Spinal cord (tissue), 10 donors: ENCODE measurements at places on chromosomes 5 and 9. TPM values are rescaled to one million over a fixed set of nuclear protein-coding genes. Genes with fewer than 3 reads are reported as not detected.

DNA sequence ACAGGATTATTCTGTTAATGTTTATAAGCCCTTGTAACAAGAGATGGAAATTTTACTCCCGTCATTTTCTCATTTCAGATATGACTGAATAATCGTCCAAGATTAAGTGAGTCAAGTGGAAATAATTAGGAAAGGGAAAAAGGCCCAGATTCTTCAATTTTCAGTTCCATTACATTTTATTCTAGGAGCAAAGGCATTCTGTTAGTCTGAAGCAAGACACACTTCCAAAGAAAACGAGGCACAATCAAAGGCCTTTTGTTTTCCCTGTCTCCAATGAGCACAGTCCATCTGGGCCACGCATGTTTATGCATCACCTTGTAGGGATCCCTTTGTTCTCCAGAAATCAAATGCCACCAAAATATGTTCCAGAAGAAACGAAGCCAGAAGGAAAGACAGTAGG lies 382.9 kb upstream of the RFX3 start:
- no peak for DNase-seq

- DNase-seq: no peak
These were observed 714.5 kb upstream of the WWC1 start for GRCh38 chr5:167576897-167577296.

Gene LCN1
- total RNA-seq: not detected

GRCh38 chr5:142017832-142018427 lies 5.1 kb upstream of the GNPDA1 start:
- no peak for DNase-seq

GRCh38 chr5:118996098-118996497 lies 7.8 kb upstream of the DTWD2 start:
- DNase-seq: no peak

GRCh38 chr9:105259731-105260612 lies 15.5 kb downstream of the SLC44A1 start:
- no peak for DNase-seq

Gene QRFP
- total RNA-seq: not detected

Gene TTC23L
- total RNA-seq: 4.1 TPM

DNA sequence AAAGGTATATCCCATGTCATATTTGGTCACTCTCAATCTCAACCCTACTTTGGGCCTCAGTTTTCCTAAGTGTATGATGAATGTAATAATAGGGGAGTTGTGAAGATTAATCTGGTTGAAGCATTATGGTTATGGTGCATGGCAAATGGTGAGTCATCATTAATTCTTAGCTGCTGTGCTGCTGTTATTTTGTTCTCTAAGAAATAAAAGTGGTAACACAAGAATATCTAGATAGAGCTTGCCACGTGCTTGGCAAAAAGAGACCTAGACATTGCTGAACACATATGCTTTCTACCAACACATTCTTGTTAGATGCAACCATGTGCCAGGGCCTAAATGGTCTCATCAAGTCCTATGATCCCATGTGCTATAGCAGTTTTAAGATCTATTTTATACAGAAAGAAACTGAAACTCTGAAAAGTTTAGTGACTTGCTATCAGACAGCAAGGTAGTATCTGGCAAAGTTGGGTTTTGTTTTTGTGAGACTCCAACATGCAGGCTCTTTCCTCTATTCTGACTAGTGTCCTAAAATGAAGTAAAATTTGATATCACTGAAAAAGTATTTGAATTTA lies 699.9 kb upstream of the MEF2C start:
- DNase-seq: no peak

GRCh38 chr5:73374520-73375190 lies 73.9 kb downstream of the FOXD1 start:
- DNase-seq: no peak

DNA sequence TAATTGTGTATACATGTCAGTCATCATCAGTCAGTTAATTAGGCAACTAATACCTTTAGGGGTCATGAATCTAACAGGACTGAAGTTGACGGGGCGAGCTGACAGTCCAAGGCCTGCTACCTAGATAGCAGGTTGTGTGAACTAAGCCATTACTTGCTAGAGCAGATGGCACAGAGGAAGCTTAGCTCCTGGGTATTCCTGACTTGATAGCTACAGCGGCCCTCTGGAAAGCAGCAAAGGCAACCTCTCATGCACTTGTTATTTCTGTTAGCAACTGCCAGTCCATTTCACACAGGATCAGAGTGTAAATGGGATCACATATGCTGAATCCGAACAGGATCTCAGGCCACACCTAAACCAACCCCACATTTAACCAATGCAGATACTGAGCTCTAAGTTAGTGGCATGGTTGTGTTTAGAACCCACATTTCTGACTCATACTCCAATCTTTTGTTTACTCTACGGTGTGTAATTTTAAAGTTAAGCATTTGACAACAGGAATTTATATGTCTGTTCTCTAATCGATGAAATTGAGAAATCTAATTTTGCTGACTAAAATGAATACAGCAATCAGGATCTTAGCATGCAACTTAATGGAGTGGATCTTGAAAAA lies 521.3 kb upstream of the ZNF608 start:
- no peak for DNase-seq

- DNase-seq: no peak
These were observed 279.6 kb upstream of the GRAMD2B start for GRCh38 chr5:126143622-126144021.

GRCh38 chr5:151198861-151199260 lies 25.0 kb downstream of the CCDC69 start:
- no peak for DNase-seq

DNA sequence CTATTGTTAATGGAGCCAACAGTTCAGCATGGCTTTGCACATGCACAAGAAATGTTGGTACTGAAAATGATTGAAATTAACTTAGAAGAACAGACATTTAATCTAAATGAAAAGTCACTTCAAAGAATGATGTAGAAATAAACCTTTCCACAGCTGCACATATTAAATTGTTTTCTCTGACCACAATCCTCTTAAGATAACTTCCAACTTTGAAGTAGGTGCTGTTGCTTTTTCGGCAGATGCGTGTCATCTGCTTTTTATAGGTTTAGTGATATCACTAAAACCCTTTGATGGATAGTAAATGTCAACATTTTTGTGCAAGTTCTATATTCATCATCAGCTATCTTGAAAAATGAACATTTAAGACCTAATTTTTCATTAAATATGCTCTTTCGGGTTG lies 25.3 kb upstream of the SLC1A3 start:
- DNase-seq: no peak

- DNase-seq: no peak
These were observed 1828.2 kb downstream of the MAT2B start for GRCh38 chr5:165333623-165334022.

Gene RNF224
- total RNA-seq: 0.06 TPM

GRCh38 chr9:94472806-94473360 lies 82.0 kb upstream of the PCAT7 start:
- no peak for DNase-seq

DNA sequence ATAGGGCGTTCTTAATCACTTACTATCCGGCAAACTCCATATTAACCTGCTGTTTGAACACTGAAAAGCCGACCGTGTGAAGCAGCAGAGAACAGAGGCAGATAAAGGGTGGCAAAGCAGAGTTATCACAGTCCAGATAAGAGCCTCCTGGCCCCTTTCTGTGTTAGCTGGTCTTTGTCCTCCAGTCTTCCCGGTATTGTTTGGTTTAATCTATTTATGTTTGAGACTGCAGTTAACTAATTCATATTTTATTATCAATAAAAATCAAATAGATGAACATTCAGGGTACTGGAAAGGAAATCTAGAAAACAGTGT lies 6.0 kb upstream of the HTR4 start:
- no peak for DNase-seq

DNA sequence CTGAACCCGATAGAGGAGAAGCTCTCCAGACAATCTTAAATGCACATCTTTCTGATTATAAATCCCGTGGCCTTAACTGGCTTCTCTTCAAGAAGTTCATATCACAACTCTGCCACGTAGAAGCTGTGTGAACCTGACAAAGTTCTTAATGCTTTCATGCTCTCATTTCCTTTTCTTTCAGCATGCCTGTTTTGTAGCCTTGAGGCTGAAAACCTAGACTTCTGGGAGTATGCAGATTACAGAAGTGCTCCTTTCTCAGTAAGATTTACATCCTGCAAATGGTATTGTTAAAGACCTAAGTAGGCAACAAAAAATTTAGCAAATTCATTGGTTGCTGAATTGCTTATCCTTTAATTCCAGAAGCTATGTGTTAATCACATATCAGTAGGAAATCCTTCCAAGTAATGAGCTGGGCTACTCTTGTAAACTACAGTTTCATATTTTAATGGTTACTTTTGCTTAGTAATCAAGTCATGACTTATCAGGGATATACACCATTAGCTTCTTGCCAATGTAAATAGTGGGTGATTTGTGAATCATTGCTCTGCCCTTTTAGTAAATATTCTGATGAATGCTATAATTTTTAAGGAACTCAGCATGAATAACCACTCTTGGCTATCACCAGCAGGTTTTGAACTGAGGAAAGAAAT lies 334.7 kb downstream of the FBXL7 start:
- DNase-seq: no peak

Gene FRMD3
- 12.6 TPM for total RNA-seq

Gene PSMD5
- total RNA-seq: 32.0 TPM

DNA sequence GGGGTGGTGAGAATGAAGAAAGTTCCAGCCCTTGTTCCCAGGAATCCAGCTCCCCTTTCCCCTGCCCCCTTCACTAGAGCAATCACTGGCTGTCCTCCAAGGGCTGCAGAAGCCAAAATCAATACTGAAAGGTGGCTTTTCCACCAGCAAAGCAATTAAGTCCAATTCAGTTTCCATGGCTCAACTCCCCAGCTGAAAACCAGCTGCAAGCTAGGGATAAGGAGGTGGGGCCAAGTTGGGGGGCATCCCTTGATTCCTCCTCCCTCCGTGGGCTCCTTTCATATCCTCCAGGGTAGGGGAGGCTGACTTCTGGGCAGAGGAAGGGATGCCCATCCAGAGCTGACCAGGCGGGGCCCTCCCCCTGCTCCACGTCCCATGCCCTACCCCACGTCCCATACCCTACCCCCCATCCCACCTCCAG lies 22.7 kb downstream of the CAMK2A start:
- no peak for DNase-seq

DNA sequence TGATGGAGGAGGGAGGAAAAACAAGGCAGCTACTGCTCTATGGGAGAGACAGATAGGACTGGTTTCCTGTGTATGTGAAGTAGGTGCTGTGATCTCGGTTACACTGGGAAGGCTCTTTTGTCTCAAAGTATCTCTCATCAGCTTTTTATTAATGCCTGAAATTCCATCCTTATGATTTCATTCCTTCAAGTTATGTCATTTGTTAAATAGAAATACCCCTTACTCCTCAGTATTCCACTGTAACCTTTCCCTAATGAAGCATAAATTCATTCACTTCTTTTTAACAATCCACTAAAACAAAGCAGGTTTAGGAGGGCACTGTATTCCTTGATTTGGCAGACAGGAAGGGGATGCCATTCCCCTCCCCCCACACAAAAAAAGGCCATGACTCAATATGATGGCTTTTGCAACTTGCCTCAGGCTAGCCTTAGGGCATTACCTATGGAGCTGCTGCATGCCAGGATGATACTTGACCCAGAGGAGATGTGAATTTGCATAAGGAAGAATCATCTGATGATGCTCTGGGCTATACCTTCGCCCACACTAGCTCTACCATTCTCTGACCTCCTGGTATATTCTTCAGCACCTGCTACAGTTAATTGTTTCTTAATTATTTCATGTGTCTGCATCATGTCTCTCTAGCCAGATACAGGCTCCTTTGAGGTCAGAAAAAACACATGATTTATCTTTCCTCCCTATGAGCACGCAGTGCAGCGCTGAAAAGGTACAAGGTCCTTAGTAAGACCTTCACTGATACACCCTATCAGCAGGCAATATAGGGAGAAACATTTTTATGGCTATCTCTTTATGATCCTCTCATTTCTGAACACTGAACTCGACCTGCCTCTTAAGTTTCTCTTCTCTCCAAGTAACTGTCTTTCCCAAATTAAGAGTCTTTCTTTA lies 26.3 kb downstream of the NR3C1 start:
- no peak for DNase-seq

GRCh38 chr5:155406815-155407214 lies 393.3 kb downstream of the KIF4B start:
- DNase-seq: no peak

GRCh38 chr9:7415836-7416235 lies 383.7 kb downstream of the DMAC1 start:
- DNase-seq: no peak

- no peak for DNase-seq
These were observed 79.3 kb upstream of the RASA1 start for GRCh38 chr5:87188391-87188790.

DNA sequence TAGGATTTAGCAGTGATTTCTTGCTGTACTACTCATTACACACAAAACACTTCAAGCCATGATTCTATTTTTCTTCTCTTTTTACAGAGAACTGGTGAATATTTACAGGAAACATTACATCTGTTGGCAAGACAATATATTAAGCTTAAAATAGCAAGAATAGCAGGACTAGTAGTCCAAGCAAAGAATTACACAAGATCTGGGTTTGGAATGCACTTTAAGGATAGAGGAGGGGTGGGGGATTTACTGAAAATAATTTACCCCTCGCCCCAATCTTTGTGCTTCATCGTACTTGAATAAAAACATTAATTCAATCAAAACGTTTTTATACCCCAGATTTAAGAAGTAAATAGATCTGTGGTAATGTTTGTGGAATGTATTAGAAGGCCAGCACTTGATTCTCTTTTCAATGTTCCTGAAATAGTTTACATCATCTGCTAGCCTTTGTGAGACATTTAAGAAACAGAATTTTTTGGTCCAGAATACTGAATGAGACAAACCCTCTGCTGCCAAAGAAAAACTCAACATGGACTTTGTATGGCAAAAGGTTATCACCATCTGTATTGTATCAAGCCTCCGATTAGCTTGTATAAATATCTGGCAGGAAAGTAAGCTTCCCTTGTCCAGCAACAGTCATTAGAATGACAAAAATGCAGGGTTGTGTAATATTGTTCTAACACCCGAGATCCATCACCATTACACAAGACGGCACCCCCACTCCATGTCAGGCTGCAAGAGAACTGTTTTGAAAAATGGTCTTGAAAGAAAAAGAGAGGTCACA lies 23.8 kb downstream of the SVEP1 start:
- no peak for DNase-seq

GRCh38 chr5:173997331-173997730 lies 8.4 kb downstream of the C5orf47 start:
- no peak for DNase-seq

GRCh38 chr5:63495225-63495624 lies 467.0 kb downstream of the HTR1A start:
- DNase-seq: no peak
